ENCODE measurements at places on chromosomes 11 and 22.
A peak's percentile ranks its signal among the peaks of the same experiment; 100 is the strongest.

GRCh38 chr11:116740741-116741140 is 32.0 kb downstream of the BUD13 start:
- DNase-seq: no peak

GRCh38 chr11:57336111-57336666 is 497 bp upstream of the SSRP1 start:
- DNase-seq: no peak

DNA sequence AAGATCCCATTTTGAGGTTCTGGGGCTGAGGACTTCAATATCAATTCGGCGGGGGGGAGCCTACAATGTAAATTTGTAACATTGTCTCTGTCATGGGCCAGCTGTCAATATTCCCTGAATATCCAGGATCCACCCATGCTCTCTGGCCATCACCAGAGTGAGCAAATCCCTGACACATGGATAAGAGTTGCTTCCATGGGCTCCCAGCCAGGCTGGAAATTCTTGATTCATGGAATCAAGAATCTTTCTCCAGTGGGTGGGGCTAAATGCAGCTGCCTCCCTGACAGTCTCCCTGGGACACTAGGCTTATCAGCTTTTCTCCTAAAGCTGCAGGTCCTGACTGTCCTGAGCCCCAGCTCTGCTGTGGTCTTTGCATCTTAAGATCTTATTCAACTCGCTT is 86.9 kb upstream of the IGLL5 start:
- peak; percentile 21 for DNase-seq

GRCh38 chr11:82906931-82907330 is 5.4 kb downstream of the DDIAS start:
- DNase-seq: no peak

DNA sequence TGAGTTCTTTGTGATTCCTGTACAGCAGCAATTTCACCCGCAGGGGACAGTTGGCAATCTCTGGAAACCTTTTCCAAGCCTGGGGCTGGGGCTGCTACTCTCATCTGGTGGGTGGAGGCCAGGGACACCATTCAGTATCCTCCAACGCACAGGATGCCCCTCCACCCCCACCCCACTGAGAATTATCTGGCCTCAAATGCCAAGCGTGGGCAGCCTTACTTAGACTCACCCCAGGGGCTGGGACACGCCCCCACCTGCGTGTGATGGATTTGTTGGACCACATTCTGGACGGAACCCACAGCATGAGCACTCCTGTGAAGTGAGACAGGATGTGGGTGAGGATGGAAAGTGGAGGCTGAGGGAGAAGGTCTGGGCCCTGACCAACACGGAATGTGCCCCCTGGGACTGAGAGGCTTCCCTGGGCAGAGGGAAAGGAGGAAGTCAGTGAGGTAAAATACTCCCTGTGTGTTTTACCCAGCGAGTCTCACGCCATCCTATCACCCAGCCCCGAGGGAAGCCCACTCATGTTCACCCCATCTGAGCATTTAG is 13.7 kb downstream of the RASD2 start:
- peak; percentile 28 for DNase-seq

DNA sequence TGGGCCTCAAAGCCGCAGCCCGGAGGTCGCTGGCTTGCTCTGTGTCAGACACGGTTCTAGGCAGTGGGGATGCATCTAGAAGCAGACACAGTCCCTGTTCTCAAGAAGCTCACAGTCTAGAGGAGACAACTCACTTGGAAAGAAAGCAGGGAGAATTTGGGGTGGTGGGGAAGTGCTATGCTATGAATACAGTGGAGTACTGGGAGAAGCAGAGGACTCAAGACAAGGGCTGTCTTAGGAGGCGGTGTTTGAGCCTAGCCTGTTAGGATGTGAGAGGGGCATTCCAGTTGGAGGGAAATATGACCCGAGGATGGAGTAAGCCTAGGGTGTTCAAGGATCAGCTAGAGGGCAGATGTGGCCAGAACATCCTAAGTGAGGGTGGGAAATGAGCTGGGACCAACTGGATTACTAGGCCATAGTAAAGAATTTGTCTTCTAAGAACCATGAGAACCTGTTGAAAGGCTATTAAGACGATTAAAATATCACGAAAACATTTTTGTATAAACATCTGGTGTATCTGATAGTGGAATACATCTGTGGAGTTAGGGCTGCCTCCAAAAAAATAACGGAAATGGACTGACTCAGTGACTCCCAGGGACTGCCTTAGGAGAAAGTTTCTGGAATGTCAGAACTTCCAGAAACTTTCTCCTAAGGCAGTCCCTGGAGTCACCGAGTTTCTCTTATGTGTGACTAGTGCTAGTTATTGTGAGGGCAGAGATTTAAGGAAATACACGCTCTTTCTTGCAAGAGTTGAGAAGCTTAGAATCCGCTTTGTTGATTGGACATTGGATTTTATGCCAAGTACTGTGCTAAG is 1.1 kb upstream of the PITPNB start:
- peak; percentile 85 for DNase-seq

DNA sequence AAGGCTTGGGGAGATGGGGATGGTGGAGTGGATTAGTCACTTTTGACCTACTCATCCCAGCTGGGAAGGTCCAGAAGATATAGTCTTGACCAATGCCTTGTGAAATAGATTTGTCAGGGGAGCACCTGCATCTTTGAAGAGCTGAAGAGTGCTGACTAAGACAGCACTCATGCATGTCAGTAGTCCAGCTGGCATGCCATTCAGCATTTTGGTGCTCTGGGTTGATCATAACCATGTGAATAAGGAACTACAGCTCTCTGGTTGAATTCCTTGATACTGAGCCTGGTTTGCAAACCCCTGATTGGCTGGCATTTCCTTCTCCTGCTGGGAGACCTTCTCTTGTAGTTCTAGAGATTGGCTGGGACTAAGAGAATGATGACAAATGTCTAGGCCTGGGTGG is 106.8 kb upstream of the ALX4 start:
- no peak for DNase-seq

DNA sequence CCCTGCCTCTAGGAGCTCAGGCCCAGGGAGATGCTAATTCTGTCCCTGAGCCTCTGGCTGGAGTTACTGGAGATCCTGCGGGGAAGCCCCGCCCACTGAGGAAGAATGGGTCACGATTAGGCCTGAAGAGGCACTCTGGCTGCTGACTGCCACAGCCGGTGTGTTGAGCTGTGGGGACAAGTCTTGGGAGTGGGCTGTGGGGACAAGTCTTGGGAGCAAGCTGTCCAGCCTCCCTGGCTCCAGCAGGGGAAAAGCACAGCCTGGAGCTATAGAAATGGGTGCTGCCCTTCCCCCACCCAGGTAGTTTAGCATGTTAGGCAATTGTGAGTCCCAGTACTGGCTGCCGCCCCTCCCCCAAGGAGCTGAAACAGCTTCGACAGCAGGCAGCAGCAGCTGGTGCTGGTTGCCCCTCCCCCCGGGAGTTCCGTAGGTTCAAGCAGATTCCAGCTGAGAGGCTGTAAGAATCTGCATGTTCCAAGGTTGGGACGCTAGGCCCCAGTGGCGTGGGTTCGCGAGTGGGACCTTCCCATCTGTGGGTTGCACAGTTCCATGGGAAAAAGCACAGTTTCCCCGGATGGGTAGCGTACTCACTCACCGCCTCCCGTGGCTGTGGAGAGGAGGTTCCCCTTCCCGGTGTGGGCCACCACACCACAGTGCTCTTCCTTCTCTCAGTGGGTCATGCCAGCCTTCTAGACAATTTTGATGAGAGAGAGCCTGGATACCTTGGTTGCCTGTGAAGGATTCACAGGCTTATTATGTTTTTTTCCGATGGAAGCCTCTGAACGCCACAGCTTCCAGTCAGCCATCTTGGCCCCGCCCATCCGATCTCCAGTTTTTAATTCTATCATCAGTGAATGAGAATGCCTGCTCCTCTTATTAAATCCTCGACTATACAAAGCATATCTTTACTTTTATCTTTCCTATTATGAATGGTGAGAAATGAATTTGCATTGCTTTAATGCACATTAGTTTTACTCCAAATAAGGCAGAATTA is 61.5 kb downstream of the MSANTD4 start:
- DNase-seq: no peak

GRCh38 chr11:66100272-66101065 is 30.4 kb downstream of the PACS1 start:
- DNase-seq: no peak

DNA sequence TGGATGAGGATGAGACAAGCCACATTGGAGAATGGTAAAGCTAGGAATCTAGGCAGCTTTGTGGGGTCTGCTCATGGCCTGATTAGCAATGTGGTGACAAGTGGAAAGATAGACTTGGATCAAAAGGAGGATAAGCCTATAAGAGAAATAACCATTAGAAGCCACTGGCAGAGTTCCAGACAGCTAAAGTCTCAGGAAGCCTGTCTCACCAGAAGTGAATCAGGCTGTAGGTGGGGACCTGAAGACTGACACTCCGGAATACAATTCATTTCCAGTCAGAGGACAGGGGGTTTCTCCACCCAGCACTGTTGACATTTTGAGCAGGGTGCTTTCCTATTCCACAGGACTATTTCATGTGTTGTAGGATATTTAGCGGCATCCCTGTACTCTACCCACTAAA is 129.7 kb downstream of the ARHGAP42 start:
- no peak for DNase-seq

DNA sequence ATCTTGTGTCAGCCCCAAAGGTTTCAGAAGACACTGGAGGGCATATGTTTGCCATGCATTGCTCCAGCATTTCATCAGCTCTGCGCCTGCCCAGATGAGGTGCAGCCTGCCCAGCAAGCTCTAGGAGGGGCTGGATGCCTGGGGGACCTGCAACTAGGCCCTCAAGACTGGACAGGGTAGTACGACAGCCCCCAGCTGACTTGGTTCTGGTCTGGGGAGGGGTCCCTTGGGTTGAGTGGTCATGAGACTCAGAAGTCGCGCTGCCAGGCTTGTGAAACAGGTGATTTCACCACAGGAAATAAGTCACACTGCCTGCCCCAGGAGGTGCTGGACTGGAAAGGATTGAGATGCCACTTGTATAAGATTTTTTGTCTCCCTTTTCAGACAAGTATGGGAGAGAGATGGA is 23.4 kb downstream of the TPBGL start:
- no peak for DNase-seq

DNA sequence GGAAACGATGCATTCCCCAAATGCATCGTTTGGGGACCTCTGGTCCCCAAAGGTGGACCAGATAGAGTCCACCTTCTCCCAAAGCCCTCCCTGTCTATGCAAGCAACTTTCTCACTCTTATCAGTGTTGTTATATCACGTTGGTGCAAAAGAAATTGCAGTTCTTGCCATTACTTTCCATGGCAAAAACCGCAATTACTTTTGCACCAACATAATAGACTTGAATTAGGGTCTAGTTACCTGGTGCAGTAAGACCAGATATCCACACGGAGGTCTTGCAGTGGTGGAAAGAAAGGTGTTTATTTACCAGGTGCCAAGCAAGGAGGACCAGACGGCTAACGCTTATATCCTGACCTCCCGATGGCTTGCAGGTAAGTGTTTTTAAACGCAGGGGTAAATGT is 129.0 kb downstream of the MIAT start:
- DNase-seq: no peak

DNA sequence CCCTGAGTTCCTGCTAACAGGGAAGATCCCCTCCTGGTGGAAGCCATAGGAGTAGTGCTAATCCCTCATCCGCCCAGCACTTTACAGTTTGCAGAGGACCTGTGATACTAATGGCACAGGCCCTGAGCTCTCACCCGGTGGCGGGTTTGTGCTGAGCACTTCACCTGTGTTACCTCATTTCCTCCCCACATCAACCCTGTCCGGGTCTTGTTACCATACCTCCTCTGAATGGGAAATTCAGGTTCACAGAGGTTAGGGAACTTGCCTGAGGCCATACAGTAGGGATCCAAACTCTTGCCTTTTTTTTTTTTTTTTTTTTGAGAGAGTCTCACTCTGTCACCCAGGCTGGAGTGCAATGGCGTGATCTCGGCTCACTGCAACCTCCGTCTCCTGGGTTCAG is 25.2 kb downstream of the CAPN1 start:
- no peak for DNase-seq

- DNase-seq: peak; percentile 77
Observed at GRCh38 chr22:38317122-38317994, at the start of gene CSNK1E. Gene CSNK1E, minus strand, starts transcription at chr22:38317433. Its CDS starts 3,276 bp downstream, at chr22:38314157.

- DNase-seq: no peak
Observed at GRCh38 chr11:1160231-1161101, 2.7 kb downstream of the MUC5AC start.

DNA sequence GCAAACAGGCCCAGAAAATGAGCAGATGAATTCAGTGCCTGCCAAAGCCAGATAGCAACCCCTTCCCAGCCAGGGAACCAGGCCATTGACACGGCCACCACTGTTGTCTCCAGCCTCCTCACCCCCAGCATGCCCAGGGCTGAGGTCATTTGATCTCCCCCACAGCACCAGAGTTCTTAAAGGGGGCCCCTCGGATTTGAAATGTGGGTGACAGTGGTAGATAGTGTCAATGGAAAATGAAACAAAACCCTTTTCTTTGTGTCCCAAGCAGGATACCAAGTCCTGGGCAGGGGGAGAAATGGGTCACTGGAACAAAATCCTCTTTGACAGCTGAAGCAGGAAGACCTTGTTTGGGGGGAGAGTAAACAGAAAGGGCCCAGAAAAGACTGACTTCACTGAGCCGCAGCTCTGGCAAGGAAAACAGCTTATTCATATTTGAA is 14.3 kb upstream of the ACCSL start:
- DNase-seq: no peak

GRCh38 chr11:48063424-48063978 is 83.1 kb downstream of the PTPRJ start:
- DNase-seq: peak; percentile 98

- DNase-seq: peak; percentile 32
Observed at GRCh38 chr11:119403021-119403420, 20.0 kb downstream of the THY1 start.

GRCh38 chr22:43992331-43992821 is 31.7 kb upstream of the PARVB start:
- peak; percentile 74 for DNase-seq

- no peak for DNase-seq
Observed at GRCh38 chr11:46537121-46537520, 56.7 kb downstream of the AMBRA1 start.

DNA sequence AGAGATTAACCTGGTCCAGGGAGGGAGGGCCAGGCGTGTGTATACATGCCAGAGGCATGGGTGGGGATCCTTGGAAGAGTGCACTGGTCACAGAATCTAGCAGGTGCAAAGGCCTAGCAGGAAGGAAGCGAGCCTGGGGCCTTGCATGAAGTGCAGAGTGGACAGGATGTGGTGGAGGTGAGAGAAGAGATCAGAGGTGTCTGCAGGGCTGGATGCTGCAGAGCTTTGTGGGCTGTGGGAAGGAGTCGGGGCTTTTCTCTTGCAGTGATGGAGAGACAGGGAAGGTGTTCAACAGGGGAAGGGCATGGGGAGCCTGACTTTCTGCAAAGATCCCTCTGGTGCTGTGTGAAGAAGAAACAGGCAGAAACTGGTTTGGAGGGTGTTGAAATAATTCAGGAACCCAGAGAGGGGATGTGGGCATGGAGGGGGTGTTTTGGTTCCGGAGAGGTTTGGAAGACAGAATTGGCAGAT is 2.5 kb upstream of the TPST2 start:
- DNase-seq: no peak
